ENCODE measurements at places on chromosomes 12 and 14.

GRCh38 chr14:93368996-93369712, 22.2 kb downstream of the COX8C start:
- no peak for DNase-seq

GRCh38 chr12:77357655-77358054, 292.3 kb upstream of the E2F7 start:
- DNase-seq = no peak

DNA sequence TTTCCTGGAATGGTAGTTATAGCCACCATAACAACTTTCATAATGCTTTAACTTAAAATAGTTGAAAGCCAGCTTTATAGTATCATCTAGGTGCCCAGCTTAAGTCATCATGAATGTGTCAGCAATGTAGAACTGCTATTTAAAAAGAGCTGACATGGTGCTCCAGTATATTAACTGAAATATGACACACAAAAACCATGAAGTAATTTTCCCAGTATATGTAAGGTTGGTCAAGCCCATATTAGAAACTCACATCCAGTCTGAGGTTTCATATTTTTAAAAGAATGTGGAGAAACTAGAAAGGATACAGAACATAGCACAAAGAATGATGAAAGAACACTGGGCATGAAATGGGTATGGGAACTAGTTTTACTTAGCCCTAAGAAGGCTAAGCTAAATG, 121.3 kb upstream of the KRAS start:
- DNase-seq = no peak

- DNase-seq = no peak
Measured at GRCh38 chr12:3292677-3293412, 198.2 kb upstream of the PRMT8 start.

DNA sequence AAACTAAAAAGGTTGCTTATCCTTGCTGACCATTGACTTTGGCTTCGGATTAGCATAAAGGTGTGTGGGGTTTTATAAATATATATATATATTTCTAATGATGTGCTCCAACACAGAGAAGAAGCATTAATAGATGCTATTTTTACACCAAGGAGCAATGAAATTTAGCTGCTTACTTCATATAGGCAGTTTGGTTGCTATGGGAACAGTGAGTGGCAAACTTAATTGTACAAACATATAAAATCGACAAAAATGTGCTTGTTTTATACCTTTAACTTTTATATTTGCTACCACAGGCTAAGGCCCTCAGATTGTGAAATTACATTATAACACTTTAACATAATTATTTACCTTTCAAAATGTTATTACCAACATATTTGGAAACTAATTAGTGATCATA, 303.4 kb downstream of the SEC23A start:
- no peak for DNase-seq

- DNase-seq = no peak
Measured at GRCh38 chr14:57066463-57066862, 202.2 kb downstream of the EXOC5 start.

DNA sequence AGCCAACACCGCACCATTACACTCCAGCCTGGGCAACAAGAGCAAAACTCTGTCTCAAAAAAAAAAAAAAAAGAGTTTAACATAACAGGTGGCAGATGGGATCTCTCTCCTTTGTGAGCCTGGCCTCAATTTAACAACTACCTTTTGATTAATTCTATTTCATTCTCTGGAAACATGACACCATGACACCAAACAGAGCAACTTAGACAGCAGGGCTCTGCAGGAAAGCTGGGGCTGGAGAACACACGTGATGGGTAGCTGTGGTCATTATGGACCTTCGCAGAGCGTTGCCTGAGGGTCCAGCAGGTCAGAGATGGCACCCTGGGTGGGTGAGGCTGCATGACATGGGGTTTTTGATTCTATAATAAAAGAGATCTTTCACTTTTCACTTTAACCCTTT, 1.7 kb upstream of the DGLUCY start:
- DNase-seq = no peak

DNA sequence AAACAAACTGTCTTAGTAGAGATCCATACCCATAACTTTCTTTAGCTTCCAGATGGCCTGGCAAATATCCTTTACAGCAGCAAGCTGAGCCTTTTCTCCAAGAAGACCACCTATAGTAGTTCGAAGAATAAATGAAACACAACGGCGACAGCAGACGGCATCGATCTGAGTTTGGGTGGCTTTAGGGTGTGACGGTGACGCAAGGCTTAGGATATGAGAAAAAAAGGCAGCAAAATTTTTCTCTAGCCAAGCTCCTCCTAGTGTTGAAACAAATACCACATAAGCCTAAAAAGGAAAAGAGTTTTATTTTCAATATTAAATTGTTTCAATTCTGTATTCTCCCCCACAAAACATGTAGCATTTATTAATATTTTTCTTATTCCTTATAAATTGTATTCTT, 33.3 kb downstream of the HEATR5A start:
- DNase-seq = no peak

- no peak for DNase-seq
Measured at GRCh38 chr12:64595863-64596793, 14.2 kb upstream of the RASSF3 start.

GRCh38 chr14:61213920-61214319, 67.2 kb downstream of the TMEM30B start:
- no peak for DNase-seq

- DNase-seq = no peak
Measured at GRCh38 chr14:77026166-77026929, 2.2 kb downstream of the IRF2BPL start.

GRCh38 chr14:70130482-70130881, 58.3 kb downstream of the SLC8A3 start:
- DNase-seq = no peak

DNA sequence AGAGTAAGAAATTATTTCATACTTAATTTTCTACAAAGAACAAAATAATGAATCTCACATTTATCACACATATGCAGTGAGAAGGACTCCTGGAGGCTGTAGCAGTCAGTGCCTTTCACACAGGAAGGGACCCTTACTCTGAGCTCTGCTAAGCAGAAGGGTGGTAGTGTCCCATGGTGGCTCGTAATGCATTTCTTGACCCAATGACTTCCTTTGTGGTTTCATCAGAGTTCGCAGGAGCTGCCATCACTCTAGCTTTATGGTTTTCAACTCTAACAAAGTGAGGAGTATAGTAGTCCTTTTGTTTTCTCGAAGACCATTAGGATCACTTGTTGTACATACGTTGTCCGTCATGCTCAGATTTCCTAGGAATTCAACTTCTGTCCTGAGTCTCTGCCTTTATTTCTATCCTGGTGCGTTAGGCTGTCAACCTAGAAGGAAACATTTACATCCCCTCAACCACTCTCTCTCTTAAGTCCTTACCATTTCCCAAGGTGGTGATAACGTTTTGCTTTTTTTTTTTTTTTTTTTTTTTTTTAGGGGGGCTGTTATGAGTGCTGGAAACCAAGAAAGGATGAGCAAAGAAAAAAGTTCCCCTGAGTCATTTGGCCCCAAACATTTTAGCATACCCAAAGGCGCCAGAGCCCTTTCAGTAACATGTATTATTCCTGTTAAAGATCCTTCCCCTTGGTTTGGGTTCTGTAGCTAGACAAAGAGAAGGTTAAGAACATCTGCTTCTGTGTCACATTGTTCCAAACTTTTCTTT, 37.2 kb downstream of the GABARAPL1 start:
- DNase-seq = no peak

Data from omental fat pad (tissue), 4 donors.